ENCODE measurements at places on chromosomes 11 and 22. TPM values are rescaled to one million over a fixed set of nuclear protein-coding genes. Genes with fewer than 3 reads are reported as not detected.

DNA sequence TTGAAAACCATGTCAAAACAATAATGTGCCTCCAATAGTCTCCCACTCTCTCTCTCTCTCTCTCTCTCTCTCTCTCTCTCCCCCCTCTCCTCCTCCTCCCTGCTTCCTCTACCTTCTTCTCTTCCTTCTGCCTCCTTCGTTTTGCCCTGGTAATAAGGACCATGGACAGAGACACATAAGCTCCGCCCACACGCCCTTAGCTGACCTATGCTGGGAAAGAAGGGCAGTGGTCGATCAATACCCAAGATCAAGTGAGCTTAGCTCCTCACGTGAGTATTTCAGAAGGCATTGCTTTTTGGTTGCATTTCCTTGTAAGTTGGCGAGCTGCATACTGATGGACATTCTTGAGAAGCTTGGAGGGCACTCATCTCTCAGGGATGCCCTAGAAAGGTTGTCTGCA, 194.8 kb downstream of the MIAT start:
- DNase-seq: no peak
- H3K27ac ChIP-seq: no peak overlapping the region
- H3K4me3 ChIP-seq: no peak overlapping the region
- H3K27me3 ChIP-seq: no peaks in the 10 kb centered on the region
- peaks cover 2% of the 10 kb centered on the region for H3K4me1 ChIP-seq

POTEH gene
- total RNA-seq: not detected

- H3K4me3 ChIP-seq: no peak overlapping the region
- no peaks in the 10 kb centered on the region for H3K4me1 ChIP-seq
- H3K36me3 ChIP-seq: no peaks in the 10 kb centered on the region
- no peaks in the 10 kb centered on the region for H3K27me3 ChIP-seq
- no peak for DNase-seq
- H3K27ac ChIP-seq: no peak overlapping the region
Measured at GRCh38 chr11:27740362-27741013, 40.2 kb upstream of the BDNF start.

GRCh38 chr11:67373648-67374570, 511 bp upstream of the CLCF1 start:
- H3K4me3 ChIP-seq: peak overlapping the region; percentile 71
- H3K4me1 ChIP-seq: no peaks in the 10 kb centered on the region
- H3K36me3 ChIP-seq: no peaks in the 10 kb centered on the region
- H3K27ac ChIP-seq: peak overlapping the region; percentile 84
- H3K27me3 ChIP-seq: no peaks in the 10 kb centered on the region
- DNase-seq: peak; percentile 96

OR2AG1 gene
- not detected for total RNA-seq

- no peaks in the 10 kb centered on the region for H3K27me3 ChIP-seq
- peaks cover 21% of the 10 kb centered on the region for H3K36me3 ChIP-seq
- no peak overlapping the region for H3K27ac ChIP-seq
- H3K4me1 ChIP-seq: no peaks in the 10 kb centered on the region
- DNase-seq: no peak
- H3K4me3 ChIP-seq: no peak overlapping the region
Measured at GRCh38 chr11:61413496-61413895, 16.3 kb downstream of the CPSF7 start.

DNA sequence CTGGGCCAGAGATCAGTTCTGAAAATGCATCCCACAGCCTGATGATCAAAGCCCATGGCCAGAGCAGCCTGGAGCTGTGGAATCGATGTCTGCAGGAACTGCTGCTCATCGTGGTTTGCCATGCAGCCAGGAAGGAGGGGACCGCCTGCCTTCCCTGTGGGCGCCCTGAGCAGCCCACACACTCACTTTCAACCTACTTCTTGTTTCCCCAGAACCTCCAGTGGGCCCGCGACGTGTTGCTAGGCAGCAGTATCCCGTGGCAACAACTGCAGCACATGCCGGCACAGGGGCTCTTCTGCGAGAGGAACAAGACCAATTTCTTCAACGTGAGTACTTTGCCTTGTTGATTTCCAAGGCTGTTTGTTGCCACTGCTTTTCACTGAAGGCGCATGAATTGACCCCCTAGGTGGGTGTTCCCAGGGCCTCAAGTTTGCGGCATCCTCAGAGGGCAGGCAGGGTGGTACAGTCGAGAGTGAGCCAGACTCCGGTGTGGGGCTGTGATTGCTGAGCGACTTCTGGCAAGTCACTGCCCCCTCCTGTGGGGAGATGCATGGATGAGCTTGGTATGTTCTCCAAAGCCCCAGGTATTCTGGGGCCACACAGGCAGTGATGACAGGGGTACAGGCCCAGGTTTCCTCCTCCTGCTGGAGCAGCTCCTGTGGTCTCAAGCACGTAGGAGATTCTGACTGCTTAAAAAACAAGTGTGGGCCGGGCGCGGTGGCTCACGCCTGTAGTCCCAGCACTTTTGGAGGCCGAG, 47.0 kb upstream of the SUSD2 start:
- no peaks in the 10 kb centered on the region for H3K27me3 ChIP-seq
- no peak overlapping the region for H3K4me3 ChIP-seq
- no peak for DNase-seq
- no peaks in the 10 kb centered on the region for H3K4me1 ChIP-seq

OR51B2 gene
- not detected for total RNA-seq

DNA sequence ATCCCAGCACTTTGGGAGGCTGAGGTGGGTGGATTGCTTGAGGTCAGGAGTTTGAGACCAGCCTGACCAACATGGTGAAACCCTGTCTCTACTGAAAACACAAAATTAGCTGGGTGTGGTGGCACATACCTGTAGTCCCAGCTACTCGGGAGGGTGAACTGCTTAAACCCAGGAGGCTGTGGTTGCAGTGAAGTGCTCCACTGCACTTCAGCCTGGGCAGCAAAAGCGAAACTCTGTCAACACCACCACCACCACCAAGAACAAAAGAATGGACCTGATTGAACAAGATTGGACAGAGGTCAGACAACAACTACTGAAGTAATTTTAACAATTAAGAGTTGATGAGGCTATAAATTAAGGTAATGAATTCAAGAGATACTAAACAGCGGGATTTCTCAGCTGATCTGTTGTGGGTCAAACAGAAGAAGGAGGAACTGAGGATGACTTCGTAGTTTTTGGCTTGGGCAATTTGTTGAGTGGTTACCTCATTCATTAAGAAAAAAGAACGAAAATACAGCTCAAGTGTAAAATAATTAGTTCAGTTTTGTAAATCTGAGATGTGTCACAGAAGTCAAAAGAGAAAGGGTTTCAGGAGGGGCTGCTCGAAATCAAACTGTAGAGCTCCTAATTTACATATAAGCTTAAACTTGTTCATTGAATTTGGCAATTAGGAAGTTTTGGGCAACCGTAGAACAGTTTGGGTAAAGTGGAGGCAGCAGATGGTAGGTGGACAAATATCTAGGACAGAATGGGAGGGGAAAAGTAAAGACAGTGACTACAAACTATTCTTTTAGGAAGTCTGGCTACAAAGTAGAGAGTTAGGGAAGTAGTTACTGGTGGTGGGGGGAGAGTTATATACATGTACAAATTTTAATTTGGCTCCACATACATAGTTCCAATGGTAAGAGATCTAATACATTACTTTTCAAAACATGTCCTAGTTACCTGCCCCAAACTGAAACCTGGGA, 4.5 kb downstream of the IL18 start:
- H3K27me3 ChIP-seq: no peaks in the 10 kb centered on the region
- no peak overlapping the region for H3K4me3 ChIP-seq
- no peak overlapping the region for H3K27ac ChIP-seq

RBX1 gene
- total RNA-seq: 36.2 TPM

DNA sequence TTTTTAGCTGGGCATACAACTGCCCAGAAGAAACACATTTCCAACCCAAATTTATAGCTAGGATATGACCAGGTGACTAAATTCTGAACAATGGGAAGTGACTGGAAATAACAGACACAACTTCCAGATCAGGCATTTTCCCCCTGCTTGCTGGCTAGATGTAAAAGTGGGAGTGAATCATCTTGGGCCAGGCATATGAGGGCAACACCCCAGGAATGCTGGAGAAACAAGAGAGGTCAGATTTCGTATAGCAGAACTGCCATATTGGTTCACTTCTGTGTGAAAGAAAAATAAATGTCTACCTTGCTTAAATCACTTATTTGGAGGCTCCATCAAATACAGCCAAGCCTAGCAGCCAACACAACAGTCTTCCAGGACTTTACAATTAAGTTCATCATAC, 7.4 kb downstream of the ATL3 start:
- no peak overlapping the region for H3K4me3 ChIP-seq
- no peaks in the 10 kb centered on the region for H3K36me3 ChIP-seq
- H3K4me1 ChIP-seq: peaks cover 5% of the 10 kb centered on the region
- no peak overlapping the region for H3K27ac ChIP-seq

DNA sequence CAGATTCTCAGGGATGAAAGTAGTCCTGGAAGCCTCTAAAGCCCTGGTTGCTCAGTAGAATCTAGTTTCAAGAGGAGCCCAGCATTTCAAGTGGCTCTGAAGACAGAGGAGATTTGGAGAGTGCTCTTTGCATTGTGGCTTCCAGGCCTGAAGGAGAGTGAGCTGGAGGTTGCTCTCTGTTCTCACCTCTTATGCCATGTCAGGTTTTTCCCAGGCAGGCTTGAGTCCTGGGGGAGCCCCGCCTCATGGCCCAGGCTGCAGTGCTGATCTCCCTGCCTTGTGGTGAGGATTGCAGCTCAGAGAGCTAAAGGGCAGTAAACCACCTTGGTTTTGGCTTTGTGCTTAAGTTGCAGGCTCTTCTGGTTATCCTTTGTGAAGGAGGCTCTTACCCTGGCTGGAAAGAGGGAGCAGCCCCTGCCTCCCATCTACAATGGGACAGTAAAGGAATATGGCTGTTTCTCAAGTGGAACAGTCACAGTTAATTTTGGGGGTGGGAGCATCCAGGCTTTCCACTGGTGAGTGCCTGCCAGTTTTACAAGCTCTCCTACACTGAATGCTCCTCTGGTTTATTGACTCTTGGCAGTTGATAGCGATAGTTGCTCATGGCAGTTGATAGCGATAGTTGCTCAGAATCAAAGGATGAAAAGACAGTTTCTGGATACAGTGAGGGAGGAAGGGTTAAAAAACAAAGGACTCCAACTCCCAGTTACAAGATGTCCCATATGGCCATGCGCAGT, 32.6 kb downstream of the RCOR2 start:
- H3K27me3 ChIP-seq: no peaks in the 10 kb centered on the region
- DNase-seq: no peak
- no peaks in the 10 kb centered on the region for H3K4me1 ChIP-seq
- no peak overlapping the region for H3K27ac ChIP-seq

PDGFD gene
- 66.5 TPM for total RNA-seq
